ENCODE measurements at places on chromosomes 3 and 15.

- no peak for DNase-seq
Observed at GRCh38 chr15:74870436-74871215, 2.5 kb downstream of the SCAMP2 start.

- no peak for DNase-seq
Observed at GRCh38 chr3:23706111-23706510, 99.6 kb upstream of the UBE2E1 start.

DNA sequence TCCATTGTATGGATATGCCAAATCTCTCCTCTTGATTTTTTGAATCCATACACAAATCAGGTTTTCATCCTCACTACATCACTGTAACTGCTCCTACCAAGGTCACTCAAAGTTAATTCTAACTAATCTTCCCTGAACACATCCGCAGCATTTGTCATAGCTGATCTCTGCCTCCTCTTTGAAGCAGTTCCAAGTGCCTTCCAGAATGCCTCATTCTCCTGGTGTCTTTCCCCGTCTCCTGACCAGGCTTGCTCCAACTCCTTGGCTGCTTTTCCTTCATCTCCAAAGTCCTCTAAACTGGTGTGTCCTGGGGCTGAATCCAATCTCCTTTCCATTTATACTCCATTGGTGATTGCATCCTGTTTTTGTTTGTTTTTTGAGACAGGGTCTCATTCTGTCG lies 26.8 kb downstream of the KLHDC8B start:
- no peak for DNase-seq

DNA sequence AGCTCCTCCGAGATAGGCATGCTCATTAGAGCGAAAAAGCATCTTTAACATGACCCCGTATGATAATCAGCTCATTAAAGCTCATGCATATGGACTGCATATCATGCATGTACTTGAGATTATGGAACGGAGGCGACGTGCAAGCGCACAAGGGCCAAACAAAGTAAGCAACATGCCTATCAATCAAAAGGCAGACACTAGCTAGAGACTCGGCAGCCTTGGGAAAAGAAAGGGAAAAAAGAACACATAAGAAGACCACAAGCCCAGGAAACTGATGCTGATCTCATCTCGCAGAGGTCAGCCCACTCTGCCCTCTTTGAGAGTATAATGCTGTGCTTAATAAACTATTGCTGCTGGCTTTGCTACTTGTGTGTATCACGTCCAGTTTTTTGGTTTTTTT lies 2.6 kb upstream of the ACOX2 start:
- DNase-seq: no peak

DNA sequence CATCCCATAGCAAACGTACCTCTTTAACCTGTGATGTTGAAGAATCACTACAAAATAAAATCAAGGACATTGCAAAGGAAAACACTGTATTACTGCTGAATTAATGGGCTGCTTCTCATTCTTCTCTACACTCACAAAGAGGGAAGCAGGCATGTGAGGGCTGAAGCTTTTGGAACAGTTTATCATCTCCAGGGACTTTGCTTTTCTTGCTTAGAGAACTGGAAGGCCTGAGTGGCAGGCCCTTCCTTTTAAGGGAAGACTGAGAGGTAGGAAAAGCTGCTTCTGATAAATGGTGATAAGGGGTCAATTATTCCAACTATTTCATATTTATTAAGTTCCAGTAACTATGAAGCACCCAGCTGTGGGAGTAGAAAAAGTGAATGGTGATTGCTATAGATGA lies 649.6 kb downstream of the NTRK3 start:
- no peak for DNase-seq

DNA sequence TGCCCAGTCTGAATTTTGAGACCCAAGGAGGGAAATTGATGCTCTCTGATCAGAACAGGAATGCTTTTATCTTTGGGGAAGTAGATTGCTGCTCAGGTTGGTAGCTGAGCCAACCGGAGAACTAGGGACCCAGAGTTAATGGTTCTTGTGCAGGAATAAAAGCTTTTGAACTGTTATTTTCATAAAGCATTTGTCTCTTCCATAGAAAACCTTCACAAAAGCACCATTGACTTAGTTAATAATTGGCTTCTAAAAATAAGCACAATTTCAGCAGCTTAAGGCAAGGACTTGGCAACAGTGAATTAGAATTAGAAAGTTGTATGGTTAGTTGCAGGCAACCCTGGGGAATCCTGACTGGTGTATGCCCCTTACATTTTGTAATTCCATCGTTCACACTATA lies 53.8 kb downstream of the MAP2K1 start:
- DNase-seq: no peak

GRCh38 chr15:92473756-92474155 lies 80.1 kb downstream of the ST8SIA2 start:
- DNase-seq: no peak

GRCh38 chr3:45560281-45560971 lies 34.1 kb upstream of the LIMD1 start:
- DNase-seq: no peak

GRCh38 chr15:88016406-88016805 lies 240.1 kb downstream of the NTRK3 start:
- DNase-seq: no peak

GRCh38 chr3:115663414-115663813 lies 40.1 kb downstream of the GAP43 start:
- no peak for DNase-seq

- DNase-seq: no peak
Observed at GRCh38 chr15:49918121-49918520, 200.9 kb downstream of the ATP8B4 start.

- DNase-seq: no peak
Observed at GRCh38 chr3:101995371-101996046, 146.2 kb downstream of the NFKBIZ start.

GRCh38 chr15:35088329-35088728 lies 3.2 kb upstream of the NANOGP8 start:
- DNase-seq: no peak

DNA sequence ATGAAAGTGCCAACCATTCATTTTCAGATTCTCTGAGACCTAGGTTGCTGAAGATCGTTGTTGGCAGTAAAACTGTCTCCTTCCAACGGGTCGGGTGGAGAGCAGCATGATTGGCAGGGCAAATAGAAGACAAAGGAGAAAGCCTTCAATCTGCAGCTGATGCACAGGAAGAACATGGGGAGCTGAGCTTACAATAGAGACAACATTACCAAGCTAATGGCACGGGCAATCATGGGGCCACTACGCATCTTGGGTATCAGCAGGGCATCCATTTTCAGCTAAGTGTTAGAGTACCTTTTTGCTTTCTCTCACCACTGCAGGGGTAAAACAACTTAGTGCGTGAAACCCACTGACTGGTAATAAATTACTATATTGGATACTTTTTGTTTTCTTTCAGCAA lies 114.8 kb downstream of the WDR72 start:
- DNase-seq: no peak

- DNase-seq: no peak
Observed at GRCh38 chr3:54481606-54482365, 359.4 kb downstream of the CACNA2D3 start.

DNA sequence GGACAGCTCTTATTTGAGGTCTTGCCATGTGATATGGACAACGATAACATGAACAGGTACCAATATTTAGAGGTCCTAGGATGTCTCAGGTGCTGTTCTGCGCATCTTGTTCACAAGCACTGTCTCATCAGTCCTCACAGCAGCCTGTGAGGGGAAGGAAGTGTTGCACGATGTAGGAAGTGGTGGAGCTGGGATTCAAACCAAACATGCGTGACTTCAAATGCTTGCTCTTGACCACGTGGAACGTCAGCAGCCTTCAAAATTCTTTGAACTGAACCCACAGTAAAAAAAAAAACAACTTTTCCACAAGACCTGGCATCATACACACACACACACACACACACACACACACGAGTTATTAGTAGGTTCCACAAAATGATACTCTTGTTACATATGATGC lies 153.4 kb upstream of the SMAD3 start:
- DNase-seq: peak; percentile 37

DNA sequence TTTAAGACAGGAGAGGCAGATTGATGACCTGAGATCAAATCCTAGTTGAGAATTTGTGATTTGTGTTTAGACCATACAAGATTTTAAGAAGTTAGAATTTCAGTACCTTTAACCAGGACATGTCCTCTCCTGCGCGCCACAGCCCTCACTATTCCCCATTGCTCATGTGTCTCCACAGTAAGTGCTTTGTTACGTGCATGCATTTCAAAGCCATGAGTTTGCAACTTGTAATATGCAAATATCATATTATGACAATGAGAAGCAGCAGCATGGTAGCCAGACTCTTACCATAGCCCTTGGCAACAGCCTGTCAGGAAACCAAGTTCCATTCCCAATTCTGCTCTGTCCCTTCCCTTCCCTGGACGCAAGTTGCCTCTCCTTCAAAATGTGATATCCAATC lies 73.3 kb upstream of the ATP13A5 start:
- DNase-seq: no peak

DNA sequence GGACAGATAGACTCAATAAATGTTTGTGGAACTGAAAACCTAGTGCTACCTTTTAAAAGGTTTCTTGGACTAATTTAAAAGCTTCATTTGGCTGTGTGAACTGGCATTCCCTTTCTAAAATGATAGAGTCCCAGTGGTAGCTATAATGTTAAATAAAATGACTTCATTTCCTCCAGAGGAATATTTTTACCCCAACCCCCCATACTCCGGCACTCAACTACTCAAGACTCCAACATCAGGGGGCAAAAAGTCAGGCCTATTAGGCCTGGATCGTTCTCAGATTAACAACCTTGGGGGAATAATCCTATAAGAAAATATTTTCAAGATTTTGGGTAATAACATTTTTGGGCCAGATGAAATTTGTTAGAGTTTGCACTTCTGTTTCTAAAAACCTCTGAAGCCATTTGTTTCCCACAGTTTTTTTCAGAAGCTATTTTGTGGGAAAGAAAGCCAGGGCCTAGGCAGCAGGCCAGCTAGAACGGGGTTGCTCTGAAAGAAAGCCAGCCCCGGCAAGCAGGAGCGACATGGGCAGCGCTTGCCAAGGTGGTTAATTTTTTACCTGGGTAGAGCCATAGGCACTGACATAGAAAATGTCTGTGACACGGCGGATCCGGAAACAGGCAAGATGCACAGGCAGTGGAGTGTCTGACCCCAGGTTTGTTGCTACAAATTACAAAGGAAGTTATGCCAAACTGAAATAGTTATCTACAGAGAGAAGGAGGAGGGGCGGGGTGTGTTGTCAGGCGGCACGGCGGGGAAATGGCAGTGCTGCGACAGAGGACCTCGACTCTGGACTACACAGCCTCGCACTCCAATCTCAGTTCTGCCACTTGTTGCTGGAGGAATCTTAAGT lies 84.6 kb downstream of the MAGI1 start:
- DNase-seq: no peak

GRCh38 chr3:40939741-40940130 lies 259.6 kb upstream of the CTNNB1 start:
- DNase-seq: no peak

DNA sequence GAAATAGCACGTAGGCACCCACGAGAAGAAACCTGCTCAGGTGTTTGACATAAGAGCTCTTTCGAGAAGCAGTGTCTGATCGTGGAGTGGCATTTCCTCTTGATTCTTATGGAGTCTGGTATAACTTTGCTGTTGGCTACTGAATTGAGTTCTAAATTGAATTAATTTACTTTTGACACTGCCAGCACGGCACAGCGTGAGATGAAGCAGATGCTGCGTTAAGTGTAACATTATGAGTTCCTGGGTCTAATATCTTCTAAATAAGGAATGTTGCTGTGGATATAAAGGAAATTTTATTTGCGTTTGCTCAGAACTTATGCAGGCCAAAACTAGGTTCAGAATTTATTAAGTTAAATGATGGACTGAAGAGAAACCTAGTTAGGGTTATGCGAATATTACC lies 919.9 kb downstream of the TUSC7 start:
- DNase-seq: no peak

DNA sequence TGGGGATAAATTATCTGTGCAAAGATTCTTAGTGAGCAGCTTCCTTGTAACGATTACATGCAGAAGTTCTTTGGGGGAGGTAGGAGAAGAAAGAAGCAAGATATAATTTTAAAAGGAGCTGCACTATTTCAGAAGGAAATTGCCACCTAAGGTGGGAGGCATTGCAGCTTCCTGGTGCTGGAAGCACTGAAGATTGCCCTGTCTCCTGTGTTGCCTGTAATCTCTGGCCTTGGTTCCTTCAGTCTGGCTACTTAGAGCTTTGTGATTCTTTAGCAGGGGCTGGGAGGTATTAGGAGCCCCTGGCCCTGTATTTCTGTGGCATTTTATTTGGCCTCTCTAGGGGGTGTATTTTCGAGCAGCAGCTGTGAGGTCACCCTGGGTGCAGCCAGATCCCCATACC lies 35.5 kb downstream of the CACNA2D3 start:
- no peak for DNase-seq

- DNase-seq: no peak
Observed at GRCh38 chr3:197404030-197404429, 105.6 kb upstream of the DLG1 start.

DNA sequence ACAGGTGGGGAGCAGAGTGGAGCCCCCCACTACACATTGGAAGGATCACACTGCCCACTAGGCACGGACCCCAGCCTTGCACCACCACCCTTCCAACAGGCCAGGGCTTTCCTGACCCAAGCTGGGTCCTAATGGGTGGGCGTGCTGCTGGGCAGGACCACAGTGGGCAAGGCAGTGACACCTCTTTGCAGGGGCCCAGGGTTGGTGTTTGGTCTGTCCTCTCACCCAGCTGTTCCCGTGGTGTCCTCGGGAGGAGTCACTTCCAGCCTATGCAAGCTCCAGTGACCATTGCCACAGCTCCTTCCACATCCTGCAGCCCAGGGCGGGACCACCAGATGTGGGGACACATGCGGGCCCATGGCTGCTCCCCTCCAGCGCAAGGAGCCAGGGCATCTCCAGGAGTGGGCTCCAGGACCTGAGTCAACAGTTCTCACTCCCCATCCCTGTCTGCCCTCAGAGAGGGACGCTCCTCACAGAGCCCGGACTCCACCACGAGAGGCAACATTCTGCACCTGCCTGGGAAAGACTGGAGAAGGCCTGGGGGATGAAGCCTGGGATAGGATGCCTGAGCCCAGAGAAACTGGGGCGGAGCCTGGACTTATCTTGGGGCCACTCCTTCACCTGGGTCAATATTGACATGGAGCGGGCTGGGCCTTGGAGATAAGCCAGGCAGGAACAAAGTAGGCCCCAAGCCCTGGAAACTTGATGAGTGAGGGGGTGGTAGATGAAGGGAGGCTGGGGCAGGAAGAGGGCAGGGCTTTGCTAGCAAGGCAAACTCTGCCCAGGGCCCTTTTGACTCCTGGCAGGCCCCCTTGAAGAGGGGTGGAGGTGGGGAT lies 3.9 kb upstream of the VILL start:
- DNase-seq: no peak

DNA sequence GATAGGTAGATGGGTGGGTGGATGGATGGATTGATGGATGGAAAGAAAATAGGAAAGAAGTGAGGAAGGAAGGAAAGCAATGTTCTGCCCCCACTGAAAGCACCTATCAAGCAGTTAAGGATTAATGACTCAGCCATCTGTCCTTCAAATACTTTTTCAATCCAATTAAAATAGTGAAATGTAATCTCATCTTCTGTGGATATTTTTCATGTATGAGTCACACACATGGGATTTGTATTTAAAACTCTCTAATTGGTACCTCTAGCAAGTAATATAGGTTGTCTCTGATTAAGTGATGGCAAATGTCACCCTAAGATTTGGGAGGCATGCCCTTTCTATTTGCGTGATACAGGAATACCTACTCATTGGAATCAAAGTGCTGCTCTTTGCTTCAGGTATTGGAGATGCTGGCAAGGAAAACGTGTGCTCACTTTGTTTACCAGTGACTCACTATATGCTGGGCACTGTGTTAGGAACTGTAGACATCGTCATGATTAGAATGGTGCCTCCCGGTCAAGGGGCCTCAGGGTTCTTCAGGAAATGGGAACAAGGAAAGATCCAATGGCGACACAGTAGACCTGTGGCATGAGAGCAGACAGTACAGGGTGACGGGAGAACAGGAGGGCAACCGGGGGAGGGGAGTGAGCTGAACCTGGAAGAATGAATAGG lies 230.1 kb downstream of the CLSTN2 start:
- DNase-seq: no peak

All from activated T-helper 2 cell treated with anti-CD3 and anti-CD28 coated beads, Interferon-gamma antibody, Interleukin-2, Interleukin-4, amounts not matched to agents 10 μg/mL and 5 μg/mL and 100 μg/mL, durations not matched to agents 14 hours and 24 hours and 36 hours (primary cell).